Astrocyte of the hippocampus (primary cell): ENCODE measurements at places on chromosomes 4 and X.

GRCh38 chr4:185380320-185380719, 15.4 kb downstream of the LRP2BP start:
- no peak for DNase-seq

GRCh38 chr4:78569306-78569821, 17.8 kb downstream of the ANXA3 start:
- DNase-seq = peak; percentile 90

DNA sequence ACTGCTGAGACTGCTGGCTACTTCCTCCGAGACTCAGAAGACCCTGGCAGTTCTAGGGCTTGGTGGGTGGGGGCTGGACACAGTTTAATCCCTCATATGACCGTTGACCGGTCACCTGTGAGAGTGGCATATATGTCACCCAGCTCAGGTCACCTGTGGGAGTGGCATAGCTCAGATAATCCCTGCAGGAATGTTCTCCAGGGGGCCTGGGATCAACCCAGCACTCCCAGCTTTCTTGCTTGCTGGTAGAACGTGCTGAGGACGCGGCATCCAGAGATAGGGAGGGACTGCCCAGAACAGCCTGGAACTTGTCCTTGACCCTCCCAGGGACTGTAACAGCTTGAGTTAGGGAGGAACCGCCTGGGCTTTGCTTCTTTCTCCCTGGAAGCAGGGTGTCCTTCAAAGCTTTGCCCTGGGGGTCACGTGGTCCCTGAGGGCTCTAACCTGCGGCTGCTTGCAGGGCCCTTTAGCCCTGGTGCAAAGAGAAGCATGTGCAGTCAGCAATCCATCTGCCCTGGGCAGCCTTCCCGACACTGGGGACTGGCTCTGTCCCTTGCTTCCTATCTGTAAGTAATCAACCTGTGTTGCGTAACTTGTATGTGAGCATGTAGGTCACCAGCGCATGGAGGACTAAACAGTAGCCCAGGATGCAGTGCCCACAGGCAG, 55.3 kb downstream of the ZFYVE28 start:
- no peak for DNase-seq

GRCh38 chrX:37578045-37578444, 6.6 kb downstream of the LANCL3 start:
- DNase-seq = peak; percentile 57

GRCh38 chr4:47662975-47663374, 174.9 kb downstream of the CORIN start:
- DNase-seq = no peak
